ENCODE measurements at places on chromosomes 12 and 14.
A peak's percentile ranks its signal among the peaks of the same experiment; 100 is the strongest.

DNA sequence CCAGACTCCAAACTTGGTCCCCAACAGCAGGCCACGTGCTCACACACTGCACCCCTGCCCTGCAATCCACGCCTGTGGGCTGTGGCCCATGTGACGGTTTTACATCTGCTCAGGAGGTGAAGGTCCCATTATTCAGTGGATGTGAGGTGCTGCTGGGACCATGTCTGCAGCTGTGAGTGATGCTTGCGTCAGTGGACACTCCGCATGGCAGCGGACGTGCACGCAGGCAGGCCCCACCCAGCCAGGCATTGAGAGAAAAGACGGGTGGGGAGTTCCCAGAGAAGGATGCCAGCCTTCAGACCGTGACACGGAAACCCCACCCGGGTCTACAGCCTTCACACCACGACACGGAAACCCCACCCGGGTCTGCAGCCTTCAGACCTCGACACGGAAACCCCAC lies 67.6 kb downstream of the NOC4L start:
- peak; percentile 39 for DNase-seq

GRCh38 chr14:30521899-30522736 lies 36.8 kb upstream of the G2E3 start:
- DNase-seq = no peak

- DNase-seq = no peak
Observed at GRCh38 chr14:61662437-61663311, 32.6 kb upstream of the HIF1A start.

DNA sequence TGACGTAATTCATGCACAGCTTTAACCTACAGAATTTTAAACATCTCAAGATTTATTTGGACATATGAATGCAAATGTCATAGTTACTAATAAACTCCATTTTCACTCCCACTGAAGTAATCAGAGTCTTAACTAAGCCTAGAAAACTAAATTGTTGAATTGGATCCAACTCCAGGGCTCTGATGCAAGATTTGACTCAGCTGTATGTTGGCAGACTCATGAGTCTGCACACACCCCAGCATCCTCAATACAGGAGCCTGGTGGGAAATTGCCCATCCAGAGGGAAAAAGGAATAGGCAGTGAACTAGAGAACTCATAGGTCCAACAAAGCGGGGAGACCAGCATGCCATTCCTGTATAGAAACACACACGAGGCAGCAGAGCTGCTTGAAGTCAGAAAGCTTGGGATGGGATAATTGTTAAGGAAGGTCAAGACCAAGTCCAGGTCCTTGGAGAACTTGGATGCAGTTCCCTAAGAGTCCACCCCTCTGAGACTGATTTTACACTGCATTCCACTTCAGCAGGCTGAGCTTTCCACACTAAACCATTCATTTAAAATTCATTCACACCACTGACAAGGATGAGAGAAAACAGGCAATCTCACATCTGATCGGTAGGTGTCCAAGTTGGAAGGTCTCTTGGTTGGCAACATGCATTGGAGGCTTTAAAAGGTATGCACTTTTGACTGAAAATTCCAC lies 14.4 kb downstream of the TMTC1 start:
- DNase-seq = no peak

DNA sequence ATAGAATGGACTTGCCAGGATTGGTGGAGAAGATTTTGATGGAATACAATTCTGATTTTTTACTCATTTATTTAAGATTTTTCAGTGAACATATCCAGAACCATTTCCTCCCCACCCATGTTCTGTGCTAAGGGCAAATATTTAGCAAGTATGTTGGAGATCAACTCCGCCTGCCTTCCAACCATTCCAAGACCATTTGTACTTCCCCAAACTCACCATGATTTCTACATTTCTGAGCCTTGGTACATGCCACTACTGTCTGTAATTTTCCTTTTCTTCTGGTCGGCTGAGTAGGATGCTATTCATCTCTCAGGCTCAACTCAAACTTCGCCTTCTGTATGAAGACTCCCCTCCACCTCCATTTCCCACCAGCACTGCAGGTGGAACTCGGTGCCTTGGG lies 150.6 kb downstream of the NTF3 start:
- no peak for DNase-seq

DNA sequence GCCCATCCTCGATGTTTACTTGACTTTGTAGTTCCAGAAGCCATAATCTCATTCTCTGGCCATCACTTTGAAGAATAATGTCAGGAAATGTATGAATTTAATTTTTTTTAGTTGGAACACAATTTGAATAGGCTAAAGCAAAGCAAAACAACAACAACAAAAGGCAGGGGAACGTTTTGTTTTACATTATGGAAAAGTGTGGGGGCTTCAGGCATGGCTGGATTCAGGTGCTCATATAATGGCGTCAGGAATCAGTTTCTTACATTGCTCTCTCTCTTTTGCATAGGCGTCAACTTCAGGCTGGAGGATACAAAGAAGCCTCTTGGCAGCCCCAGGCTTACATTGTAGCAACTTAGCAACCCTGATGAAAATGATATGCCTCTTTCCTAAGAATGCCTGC lies 13.1 kb upstream of the RPH3A start:
- no peak for DNase-seq

GRCh38 chr14:104026024-104026423 lies 59.5 kb upstream of the ASPG start:
- no peak for DNase-seq

DNA sequence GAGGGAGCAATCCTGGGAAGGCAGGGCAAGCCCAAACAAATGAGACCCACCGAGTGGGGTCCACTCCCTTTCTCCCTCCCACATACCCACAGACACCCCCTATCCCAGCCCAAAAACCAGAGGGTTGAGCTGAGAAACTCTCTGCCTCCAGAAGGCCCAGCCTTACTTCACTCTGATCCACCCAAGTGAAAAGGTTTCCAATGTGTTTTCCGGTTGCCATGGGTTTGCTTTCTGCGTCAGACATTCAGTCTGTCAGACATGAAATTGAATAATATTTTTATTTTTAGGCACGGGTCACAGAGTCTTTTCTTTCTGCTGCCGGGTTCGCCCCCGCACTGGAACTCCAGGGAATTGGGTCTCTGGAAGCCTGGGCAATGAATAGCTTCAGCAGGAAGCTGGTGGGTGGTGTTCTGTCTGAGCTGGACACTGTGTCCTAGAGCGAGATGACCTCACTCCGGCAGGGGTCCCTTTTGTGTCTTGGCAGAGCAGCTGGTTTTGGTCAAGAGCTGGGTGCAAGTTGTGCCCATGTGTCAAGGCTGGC lies 69.8 kb upstream of the CLMN start:
- no peak for DNase-seq

- DNase-seq = no peak
Observed at GRCh38 chr12:69388371-69388770, 28.8 kb downstream of the YEATS4 start.

- DNase-seq = no peak
Observed at GRCh38 chr12:2283916-2284315, 231.1 kb downstream of the CACNA1C start.

DNA sequence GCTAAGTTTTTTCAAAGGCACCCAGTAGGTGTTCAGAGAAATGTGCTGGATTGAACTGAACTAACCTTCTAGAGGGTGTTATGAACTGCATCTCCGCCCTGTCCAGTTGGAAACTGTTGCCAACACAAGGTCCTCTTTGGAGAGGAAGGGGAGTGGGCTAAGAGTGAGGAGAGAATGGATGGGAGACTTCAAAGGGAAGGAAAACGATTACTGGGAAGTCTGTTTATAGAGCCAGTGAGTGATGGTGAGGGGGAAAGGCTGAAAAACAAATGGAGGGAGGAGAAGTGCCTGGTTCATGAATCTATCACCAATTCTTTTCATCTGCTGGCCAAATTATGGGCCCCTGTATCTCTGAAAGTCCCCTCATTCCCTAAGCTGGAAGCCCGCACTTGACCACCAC lies 86.0 kb upstream of the TBX5 start:
- no peak for DNase-seq

DNA sequence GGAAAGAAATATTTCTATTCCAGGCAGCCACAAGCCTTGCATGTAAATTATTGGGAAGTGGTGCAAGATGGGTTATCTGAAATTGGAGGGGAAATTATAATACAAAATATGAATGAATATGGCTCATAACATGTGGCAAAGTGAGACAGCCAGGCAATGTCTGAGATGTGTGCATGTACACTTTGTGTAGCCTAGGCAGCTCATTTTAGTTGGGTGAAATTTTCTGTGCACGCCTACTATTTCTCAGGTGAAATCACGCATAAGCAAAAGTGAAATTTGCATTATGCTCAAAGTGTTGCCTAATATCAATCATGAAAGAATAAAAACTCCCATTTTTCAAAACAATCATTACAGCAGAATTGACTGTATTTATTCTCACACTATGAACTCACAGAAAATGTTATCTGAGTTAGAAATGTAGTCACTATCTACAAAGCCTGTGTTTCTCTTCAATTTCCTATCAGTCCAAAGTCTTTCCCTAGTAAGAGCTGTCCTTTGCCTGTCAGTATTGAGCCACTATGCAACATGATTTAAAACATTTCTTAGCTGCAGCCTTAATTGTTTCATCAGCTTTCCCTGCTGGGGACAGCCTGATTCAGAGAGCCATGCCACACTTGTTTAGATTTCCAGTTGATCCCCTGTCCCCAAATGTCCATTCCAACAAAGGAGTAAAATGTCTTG lies 80.7 kb downstream of the EPS8 start:
- DNase-seq = no peak

DNA sequence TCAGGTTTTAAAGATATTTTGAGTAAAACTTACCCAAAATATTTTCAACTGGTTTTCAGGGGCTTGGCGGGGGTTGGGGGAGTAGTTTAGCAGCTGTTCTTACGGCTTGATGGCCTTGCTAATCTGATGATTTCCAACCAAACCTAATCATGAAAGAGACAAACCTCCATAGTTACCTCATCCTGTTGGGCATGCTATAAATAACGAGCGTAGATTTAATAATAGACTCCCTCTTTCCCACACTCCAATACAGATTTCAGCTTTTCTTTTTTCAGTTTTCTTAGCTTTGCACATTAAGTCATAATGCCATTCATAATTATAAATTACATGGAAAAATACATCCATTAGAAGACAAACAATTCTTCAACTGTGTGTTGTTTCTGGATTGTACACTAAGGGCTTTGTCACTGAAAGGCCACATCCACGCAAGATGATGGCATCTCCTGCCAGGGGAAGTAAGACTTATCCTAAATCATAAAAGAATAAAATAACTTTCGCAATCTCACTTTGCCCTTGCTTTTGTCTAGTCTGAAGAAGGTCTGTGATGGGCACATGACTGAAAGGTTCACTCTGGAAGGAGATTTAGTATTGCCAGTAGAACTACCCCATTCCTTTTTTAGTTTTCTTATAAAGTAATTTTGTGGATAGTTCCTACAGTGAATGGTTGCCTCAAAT lies 23.2 kb downstream of the ITPR2 start:
- DNase-seq = no peak

GRCh38 chr14:81127785-81128184 lies 93.0 kb downstream of the GTF2A1 start:
- no peak for DNase-seq

GRCh38 chr12:54006559-54007220 lies 2.1 kb upstream of the HOXC8 start:
- no peak for DNase-seq

DNA sequence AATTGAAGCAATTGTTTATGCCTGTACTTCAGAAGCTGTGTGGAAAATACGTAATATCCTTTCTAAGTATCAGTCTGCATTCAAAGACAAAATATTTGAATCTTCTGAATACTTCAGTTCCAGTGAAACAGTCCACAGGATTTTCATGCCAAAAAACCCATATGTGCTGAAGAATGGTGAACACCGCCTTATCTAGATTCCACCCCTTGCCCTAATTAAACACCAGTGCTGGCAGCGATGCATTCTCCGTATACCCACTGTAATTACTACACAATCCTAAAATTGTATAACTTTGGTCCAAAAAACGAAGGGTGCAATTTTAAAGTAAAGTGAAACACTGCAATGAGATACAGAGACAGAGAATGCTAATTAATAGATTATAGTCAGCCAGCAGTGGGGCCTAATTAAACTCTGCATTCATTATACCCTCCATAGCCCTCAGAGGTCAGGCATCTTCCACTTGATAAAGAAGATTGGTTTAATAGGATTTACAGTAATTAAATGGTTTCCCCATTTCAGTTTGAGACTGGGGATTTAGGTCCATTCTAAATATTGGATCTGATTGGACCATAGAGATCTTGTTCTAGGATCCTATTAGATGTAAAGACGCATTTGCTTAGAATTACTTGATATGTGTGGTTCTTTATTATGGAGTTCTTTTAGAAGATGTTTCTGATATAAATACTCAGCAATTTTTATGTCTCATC lies 43.9 kb downstream of the ERC1 start:
- no peak for DNase-seq

DNA sequence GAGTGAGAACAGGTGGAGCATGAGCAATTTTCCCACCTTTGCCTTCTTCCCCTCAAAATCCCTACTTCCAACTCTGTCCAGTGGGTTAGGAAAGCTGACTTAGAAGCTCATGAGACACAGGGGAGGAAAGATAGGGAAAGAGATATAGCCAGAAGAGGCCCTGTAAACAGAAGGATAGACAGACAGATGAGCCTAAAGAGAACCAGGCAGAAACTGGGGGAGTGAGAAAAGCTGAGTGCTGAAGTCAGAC lies 5.0 kb downstream of the AJUBA start:
- no peak for DNase-seq

GRCh38 chr14:26594756-26595545 lies 2.9 kb downstream of the NOVA1 start:
- DNase-seq = no peak

DNA sequence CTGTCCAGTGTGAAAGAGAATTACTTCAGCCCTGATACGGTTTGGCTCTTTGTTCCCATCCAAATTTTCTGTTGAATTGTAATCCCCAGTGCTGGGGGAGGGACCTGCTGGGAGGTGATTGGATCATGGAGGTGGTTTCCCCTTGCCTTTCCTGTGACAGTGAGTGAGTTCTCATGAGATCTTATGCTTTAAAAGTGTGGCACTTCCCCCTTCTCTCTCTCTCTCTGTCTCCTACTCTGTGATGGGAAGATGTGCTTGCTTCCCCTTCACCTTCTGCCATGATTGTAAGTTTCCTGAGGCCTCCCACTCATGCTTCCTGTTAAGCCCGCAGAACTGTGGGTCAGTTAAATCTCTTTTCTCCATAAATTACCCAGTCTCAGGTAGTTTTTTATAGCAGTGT lies 5.5 kb upstream of the SLC15A5 start:
- no peak for DNase-seq

DNA sequence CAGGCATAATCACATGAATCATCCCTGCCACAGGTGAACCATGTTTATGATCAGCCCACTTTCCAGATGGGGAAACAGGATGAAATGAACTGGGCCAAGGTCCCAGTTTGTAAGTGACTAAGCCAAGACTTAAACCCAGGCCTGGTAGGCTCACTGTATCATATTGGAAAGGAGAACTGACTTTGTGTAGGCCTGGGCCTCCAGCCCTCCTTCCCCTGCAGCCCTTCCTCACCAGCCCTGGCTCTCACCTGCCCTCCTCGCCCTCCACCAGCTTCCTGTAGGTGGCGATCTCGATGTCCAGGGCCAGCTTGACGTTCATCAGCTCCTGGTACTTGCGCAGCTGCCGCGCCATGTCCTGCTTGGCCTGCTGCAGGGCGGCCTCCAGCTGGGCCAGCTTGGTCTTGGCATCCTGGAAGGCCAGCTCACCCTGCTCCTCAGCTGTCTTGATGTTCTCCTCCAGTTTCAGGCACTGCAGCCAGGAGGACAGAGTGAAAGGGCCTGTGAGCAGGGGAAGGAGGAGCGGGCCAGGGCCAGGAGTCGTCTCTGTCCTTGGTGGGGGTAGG lies 19.8 kb downstream of the KRT80 start:
- no peak for DNase-seq

- no peak for DNase-seq
Observed at GRCh38 chr12:108826101-108826806, 31.1 kb downstream of the SSH1 start.
